ENCODE measurements at places on chromosomes 1 and 21.

- no peak for DNase-seq
Observed at GRCh38 chr1:151635479-151636072, 23.7 kb downstream of the SNX27 start.

DNA sequence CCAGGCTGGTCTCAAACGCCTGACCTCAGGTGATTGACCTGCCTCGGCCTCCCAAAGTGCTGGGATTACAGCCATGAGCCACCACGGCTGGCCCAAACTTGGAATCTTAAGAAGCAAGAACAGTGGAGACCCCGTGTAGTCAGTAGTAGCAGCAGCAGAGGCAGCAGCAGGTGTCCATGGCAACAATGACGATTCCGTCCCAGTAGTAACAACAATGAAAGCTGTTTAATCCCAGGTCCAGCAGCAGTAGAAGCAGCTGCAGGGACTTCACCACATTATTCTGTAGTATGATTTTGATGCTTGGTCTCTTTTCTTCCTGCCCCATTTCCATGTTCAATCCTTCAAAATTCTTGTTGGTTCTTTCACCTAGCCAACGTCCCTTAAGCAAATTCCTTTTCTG lies 69.6 kb upstream of the KCTD3 start:
- no peak for DNase-seq

DNA sequence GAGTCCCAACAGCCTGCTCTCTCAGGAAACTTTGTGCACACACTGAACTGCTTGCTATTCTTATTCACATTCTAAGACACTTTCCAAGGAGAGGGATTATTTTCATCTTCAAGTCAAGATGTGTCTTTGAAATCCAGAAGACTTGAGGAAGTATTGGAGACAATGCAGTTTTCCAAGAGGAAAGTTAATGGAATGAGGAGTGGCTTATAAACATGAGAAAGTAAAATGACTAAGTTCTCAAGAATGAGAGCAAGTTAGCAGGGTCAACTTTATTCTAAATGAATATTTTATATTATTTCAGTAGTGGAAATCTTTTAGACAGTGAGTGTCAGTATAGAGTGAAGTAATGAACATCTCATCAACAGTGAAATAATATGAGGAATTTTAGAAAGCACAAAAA lies 1239.3 kb downstream of the MRPL39 start:
- no peak for DNase-seq

GRCh38 chr1:207910591-207911354 lies at the start of gene CD34:
TSS of gene CD34 (minus strand) at chr1:207911125. CDS start at chr1:207911080, 45 bp downstream.
- DNase-seq: no peak

Data from inflammatory macrophage treated with lipopolysaccharide for 1 hour (primary cell).